HCT116 (cell line): ENCODE measurements at places on chromosomes 1 and 21.

- DNase-seq: no peak
Observed at GRCh38 chr1:32897082-32898049, 3.8 kb downstream of the TMEM54 start.

- no peak for DNase-seq
Observed at GRCh38 chr21:42706765-42707164, 53.3 kb downstream of the PDE9A start.

- DNase-seq: no peak
Observed at GRCh38 chr1:236654957-236655356, 31.3 kb upstream of the ACTN2 start.

GRCh38 chr21:41338455-41338854 lies 21.9 kb downstream of the FAM3B start:
- DNase-seq: no peak

DNA sequence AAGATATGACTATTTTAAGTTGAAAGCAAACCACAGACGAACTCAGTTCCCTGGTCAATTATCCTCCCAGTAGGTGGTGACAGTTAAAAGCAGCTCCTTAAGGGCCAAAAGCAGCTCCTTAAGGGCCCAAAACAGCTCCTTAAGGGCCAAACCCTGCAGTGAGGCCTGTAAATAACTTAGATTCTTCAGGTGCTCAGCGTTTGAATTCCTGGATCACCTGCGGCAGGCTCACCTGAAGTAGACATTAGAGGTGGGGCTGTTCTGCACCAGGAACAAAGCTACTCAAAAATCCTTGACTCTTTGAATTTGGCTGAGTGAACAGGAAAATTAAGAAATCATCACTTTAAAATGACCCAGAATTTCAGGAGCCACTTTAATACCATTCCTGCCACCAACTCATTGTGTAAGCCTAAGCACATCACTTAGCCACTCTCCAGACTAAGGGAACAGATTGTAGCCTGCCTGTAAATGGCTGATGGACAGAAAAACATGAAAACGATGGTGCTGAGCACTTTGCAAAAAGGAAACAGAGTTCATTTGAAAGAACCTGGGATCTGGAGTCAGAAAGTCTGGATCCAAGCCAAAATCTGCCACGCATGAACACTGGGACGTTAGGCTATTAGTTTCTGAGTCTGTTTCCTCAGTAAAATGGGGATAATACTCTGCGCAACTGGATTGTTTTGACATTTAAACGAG lies 126.9 kb downstream of the LRIG2 start:
- DNase-seq: no peak

- no peak for DNase-seq
Observed at GRCh38 chr1:57963581-57963980, 539.7 kb upstream of the DAB1 start.

DNA sequence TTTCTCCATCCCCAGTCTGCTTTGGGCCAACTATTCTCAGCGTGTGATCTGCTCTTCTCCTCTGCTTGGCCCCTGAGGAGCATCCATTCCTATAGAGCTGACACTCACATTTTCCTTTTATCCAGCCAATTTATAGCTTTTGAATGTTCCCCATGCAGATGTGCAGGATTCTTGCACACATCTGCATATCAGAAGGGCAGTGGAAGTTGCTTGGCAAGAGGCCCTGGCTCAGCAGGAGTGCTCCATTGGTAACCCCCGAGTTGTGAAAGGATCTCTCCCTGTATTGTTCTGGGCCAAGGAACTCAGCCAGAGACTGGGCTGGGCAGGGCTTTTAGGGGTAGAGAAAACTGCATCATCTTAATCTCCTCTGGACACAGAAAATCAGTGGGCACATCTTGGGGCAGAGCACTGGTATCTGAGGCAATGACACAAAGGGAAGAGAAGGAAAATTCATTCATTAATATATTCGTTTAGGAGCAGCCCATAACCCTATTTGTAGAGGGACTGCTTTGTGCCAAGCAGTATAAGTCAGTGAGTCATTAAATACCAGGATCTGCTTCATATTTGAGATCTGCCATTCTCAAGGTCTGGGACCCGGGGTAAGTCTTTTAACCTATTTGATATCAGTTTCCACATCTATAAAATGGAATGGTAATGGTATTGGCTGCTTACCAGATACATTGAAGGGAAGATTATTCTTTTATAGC lies 31.0 kb upstream of the BEND5 start:
- no peak for DNase-seq

- DNase-seq: no peak
Observed at GRCh38 chr1:154502066-154502743, at the start of the genes SHE and TDRD10. Gene SHE, minus strand, starts transcription at chr1:154502412. Its CDS starts 386 bp downstream, at chr1:154502026. Gene TDRD10, plus strand, starts transcription at chr1:154502219. Its CDS starts 4,685 bp downstream, at chr1:154506904.

GRCh38 chr1:109158433-109158832 lies 44.5 kb downstream of the ELAPOR1 start:
- no peak for DNase-seq

- no peak for DNase-seq
Observed at GRCh38 chr1:19505693-19506457, 20.5 kb upstream of the CAPZB start.

DNA sequence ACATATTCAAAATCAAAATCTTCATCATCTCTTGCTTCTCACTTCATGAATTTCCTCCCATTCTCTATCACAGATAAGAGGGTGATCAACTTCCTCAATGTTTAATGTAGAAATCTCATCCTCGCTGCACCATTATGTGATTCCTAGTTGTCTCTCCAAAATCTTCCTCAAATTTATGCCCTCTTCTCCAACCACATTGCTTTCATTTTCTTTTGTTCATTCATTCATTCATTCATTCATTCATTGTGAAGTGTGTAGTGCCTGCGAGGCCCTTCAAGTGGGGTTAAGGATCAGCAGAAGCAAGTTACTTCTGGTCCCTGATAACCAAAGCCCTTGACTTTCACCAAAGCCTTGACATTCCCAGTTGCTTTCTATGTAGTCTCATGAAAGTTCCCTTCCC lies 33.5 kb upstream of the HIVEP3 start:
- DNase-seq: no peak

GRCh38 chr21:32315511-32316281 lies 17.0 kb downstream of the MRAP start:
- DNase-seq: no peak

GRCh38 chr1:161985301-161985822 lies 38.3 kb downstream of the OLFML2B start:
- DNase-seq: no peak

DNA sequence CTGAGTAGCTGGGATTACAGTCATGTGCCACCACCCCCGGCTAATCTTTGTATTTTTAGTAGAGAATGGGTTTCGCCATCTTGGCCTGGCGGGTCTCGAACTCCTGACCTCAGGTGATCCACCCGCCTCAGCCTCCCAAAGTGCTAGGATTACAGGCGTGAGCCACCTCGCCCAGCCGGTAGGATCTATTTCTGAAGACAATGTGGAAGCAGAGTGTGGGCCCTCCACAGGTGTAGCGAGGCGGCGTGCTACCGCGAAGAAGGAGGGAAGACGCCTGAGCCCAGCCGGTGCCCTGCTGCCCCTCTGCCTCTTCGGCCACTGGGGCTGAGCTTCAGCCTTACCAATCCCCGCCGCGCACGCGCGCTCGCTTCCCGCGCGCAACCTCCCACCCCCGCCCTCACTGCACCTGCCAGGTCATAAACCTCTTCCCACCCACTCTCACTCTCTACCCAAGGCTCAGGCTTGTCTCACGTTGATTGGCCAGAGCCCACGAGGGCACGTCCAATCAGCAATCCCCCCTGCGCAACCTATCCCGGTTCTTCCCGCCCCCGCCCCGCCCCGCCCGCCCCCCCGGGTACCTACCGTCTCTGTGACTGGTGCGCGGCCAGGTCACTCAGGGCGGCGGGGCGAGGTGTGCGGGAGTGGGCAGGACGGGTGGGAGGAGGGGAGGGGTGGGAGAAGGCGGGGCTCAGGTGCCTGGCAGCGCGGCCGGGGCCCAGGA lies 409 bp upstream of the HOOK1 start:
- DNase-seq: peak; percentile 99

- DNase-seq: no peak
Observed at GRCh38 chr21:28066596-28067387, 925.9 kb downstream of the LTN1 start.

DNA sequence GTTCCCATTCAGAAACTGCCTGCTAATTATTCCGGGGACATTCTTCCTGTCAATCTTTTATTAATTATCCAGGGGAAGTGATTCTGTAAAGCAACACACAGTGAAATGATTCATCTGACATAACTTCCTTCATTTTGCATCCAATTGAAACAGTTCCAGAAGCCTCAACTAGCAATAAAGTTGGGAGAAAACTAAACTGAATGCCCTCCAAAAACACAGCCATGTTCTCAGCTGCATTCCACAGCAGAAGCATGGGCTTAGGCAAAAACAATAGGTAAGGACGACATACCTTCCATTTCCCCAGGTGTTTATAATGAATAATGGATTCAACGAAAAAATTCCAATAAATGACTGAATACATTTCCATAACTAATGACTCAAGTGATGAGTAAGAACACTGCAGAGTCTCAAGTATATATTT lies 36.9 kb upstream of the TARBP1 start:
- DNase-seq: no peak

DNA sequence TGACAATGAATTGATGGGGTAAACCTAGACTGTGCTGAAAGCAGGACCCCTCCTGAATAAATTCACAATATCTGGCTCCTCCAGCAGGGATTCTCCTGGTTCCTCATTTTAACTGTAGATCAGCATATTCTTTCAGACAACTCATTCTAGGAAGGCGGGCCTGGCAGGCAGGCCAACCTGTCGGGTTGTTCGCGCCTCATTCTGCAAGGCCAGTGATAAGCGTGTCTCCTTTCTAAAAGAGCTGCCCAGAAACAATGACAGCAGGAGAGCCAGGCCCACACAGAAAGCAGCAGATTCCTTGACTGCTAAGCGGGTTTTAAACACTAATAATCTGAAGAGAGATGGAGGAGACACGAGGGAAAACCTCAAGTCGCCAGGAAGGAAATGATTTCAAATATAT lies 70.0 kb downstream of the NTPCR start:
- DNase-seq: no peak

DNA sequence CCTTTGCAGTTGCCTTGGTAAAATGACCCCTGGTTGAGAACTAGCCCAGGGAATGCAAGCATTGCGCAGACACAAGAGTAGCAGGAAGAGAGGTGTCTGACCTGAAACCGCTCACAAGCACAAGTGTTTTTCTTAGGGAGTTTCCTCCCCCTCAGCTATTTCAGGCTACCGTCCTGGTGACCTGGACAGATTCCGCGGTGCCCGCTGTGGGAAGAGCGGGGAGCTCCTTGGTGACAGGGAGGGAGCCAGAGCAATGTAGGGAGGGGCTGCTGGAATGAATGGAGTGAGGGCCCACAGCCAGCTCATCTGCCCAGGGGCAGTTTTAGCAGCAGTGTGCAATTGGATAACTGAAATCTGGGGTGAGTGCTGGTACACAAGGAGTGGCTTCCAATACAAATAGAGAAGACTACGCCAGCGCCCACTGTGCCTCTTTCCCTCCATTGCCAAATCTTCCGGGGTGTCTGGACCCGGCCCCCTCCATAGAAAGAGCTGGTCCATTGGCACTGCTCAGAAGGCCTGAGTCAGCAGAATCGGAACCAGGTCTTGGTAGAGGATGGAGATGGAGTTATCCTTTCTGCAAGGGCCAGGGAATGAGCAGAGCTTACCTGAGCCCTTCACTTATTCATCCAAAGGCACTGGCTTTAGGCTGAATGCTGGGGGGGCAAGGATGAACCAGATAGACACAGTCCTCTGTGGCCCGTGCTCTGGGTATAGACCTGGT lies 82.8 kb downstream of the TRABD2B start:
- DNase-seq: no peak

GRCh38 chr1:54975356-54976108 lies 4.9 kb upstream of the TMEM61 start:
- no peak for DNase-seq

DNA sequence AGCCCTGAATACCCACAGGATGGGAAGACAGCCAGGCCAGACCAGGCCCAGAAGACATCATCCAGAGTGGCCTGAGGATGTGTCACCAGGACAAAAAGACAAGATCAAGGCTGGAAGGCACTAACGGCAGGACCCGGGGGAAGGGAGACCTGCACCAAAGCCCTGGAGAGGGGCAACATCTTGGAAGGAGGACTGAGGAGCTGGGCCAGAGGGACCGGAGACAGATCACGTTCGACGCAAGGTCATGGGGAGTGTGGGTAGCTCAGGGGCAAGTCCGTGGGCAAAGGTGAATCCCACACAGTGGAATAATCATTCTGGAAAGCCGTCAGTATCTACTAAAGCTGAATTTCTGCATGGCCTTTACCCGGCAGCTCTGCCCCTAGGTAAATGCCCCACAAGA lies 478.6 kb downstream of the MATN1 start:
- DNase-seq: no peak

GRCh38 chr1:157880621-157881020 lies 39.0 kb upstream of the CD5L start:
- DNase-seq: no peak

GRCh38 chr1:168714012-168714411 lies 15.0 kb downstream of the DPT start:
- DNase-seq: no peak

DNA sequence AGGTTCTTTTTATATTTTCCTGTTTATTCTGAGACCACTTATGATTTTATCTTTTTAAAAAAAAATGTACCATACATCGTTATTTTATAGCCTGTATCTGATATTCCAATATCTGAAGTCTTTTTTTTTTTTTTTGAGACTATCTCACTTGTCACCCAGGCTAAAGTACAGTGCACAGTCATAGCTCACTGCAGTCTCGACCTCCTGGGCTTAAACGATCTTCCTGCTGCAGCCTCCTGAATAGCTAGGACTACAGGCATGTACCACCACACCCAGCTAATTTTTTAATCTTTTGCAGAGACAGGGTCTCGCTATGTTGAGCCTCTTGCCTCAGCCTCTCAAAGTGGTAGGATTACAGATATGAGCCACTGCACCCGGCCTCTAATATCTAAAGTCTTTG lies 25.1 kb downstream of the BCAR3 start:
- no peak for DNase-seq

- DNase-seq: no peak
Observed at GRCh38 chr1:176765608-176766007, 302.6 kb downstream of the PAPPA2 start.

DNA sequence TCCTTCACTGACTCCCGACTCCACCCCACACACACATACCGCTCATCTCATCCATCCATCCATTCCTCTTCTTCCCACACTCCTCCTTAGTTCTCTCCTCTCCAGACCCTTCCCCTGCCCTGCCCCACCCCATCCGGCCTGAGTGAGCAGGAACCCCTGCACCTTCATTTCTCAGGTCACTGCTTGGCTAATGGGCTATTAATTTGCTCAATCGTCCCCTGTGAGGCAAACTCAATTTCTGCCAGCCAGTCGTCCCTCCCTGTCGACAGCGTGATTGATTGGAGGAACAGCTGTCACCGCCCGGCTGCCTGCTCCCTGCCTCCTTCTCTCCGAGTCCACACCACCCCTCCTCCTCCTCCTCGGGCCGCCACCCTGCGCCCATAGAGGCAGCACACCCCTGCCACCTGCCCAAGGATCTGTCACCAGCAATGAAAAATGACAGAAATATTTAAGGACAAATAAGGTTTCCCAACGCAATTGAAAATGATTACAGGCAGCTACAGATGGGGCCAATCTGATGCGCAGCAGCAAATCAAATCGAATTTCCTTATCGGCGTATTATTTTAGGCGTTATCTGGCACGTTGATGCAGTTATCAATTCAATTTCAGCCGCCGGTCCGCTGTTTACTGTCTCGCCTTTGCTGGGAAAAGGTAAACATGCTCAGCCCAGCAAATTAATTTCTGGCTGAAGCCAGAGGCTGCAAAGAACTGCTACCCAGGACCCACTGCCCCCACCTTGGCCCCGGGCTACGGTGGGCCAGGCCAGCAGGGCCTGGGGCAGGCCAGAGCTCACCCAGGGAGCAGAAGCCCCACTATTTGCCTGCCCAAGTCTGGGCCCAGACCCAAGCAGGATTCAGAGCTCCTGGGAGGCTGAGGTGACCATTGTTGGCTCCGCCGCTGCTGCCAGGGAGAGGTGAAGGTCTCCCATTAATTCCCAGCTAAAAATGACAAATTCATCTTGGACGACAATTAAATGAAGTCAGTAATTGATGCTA lies 71.3 kb downstream of the TMEM53 start:
- DNase-seq: no peak
